ENCODE measurements at places on chromosomes 6 and 20.

DNA sequence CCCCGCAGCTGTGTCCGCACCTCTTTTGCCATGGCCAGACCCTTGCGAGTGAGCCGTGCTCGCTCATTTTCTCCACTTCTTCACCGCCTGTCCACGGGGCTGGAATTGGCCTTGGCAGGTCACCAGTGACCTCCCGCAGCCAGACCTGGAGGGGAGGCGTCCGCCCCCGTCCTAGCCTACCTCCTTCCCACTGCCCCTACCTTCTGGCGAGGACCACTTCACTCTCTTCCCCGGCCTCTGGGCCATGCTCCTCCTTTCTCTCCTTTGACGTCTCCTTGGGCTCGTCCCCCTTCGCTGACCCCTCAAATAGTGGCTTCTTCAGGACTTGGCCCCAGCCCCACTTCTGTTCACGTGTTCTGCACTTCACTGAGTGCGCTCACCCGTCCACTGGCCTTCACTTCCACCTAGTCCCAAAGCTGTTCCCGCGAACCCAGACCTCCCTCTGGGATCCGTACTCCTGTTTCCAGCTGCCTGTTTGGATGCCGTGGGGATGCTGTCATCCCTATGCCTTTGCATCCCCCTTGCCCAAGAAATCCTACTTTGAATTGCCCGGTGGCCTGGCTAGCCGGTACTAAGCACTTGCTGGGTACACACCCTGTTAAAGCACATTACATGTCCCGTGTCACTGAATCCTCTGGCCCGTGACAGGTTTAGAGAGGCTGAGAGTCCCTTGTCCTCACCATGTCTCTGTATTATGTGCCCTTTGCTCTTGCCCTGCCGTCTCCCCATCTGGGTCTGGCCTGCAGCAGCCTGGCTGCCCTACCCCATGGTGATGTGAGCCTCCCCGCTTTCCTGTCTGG, 33.0 kb downstream of the SPATA2 start:
- no peak for DNase-seq

- no peak for DNase-seq
These were observed 65.1 kb upstream of the TOP1 start for GRCh38 chr20:40963505-40963845.

- no peak for DNase-seq
These were observed 18.7 kb upstream of the TTPAL start for GRCh38 chr20:44457016-44457415.

- no peak for DNase-seq
These were observed 12.2 kb upstream of the AKIRIN2 start for GRCh38 chr6:87714093-87714842.

- no peak for DNase-seq
These were observed 399.3 kb downstream of the KHDRBS2 start for GRCh38 chr6:61886608-61887259.

DNA sequence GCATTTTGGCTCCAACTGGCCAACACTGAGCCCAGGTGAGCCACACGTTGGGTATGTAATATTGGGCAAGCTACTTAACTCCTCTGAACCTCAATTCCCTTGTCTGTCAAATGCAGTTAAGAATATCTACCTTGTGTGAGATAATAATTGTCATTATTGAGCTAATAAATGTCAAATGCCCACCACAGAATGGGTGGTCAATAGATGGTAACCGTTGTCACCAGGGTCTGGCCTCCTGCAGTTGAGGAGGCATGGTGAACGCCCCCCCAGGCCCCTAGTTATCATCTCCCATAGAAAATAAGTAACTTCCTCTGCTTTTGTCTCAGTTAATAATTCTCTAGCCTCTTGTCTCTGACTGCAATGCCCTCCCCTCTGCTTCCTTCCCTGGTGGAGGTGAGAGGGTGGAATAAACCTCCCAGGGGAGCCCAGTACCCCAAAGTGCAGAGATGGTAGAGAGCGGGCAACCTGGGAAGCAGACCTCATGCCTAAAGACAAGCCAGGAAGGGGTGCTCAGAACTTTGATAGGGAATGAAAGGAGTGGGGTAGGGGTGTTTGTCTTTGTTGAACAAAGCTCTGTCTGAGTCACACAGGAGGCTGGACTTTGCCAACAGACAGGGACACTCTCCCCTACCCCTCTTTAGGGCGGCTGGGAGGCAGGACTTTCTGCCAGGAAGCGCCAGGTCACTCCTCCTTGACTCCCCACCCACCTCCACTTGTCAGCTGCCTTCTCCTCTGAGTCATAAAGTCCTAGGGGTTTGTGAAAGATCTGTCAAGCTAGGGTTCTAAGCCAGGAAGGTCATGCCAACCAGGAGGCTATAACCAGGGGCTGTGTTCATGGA, 1.3 kb upstream of the UNC5CL start:
- DNase-seq: no peak

GRCh38 chr6:159982731-159983506, 14.0 kb downstream of the IGF2R start:
- no peak for DNase-seq

DNA sequence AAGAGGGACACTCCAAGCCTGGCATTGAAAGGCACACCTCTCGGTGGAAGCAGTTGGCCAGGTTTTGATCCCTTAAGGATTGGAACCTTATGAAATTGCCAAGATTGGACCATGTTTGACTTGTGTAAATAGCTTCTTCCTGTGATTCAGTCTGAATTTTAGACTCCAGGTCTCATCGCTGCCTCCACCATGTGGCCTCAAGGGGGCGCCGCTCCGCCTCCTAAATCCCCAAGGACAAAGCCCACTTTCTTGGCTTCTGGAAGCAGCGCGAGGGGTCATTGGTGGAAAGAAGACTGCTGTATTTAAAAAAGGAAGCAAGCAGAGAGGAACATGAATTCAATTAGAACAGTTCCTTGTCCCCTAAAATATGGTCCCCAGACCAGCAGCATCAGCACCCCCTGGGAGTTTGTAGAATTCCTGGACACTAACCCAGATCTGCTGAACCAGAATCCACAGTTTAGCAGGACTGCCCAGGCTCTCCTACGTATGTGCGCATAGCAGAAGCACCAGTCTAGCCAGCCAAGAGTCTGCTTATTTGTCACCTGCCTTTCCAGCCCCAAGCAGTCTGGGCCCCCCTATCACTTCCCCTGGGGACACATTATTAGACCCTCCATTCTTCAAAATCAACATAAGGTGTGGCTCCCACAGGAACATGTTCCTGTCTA, 108.5 kb downstream of the LY86 start:
- no peak for DNase-seq

DNA sequence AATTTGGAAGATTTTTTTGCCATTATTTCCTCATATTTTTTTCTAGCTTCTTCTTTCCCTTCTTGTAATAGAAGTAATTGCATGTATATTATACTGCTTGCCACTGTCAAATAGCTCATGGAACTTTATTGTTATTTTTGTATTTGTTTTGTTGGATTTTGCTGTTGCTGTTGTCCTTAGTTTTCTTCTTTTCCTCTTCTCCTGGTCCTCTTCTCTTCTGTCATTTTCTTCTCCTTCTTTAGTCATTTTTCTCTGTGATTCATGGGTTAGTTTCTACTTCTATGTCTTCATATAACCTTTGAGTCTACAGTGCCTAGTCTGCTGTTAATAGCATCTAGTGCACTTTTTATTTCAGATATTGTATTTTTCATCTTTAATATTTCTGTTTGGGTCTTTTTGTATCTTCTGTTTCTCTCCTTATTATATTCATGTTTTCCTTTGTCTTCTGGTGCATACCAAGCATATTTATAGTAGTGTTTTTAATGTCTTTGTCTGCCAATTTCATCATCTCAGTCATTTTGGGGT, 226.2 kb downstream of the HIVEP2 start:
- DNase-seq: no peak

DNA sequence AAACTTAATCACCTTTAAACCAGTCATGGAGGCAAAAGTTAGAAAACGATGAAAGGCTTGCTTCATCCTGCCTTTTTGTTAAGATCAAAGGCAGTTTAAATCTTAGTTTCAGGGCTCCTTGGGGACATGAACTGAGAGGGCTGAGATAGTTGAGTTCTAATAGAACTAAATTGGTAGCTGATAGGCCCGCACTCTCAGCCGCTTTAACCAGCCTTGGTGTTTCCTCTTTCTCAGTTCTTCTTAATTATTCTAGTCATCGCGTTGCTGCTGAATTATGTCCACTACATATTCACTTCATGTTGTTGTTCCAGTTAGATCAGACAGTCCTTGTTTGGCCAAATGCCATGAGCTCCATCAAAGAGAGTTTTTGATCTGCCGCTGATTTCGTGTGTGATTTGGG, 72.5 kb downstream of the ANKS1A start:
- no peak for DNase-seq

DNA sequence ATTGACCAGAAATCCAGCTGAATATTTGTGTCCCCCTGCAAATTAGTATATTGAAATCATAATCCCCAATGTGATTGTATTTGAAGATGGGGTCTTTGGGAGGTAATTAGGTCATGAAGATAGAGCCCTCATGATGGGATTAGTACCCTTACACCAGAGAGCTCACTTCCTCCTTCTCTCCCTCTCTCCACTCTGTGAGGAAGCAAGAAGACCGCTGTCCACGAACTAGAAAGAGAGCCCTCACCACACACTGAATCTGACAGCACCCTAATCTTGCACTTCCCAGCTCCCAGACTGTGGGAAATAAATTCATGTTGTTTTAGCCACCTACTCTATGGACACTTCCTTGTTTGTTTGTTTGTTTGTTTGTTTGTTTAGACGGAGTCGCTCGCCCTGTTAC, 11.9 kb upstream of the PLAGL1 start:
- DNase-seq: no peak
